Activated naive CD4-positive, alpha-beta T cell (primary cell): ENCODE measurements at places on chromosomes 6 and 20.
A peak's percentile ranks its signal among the peaks of the same experiment; 100 is the strongest.

- no peak for DNase-seq
Observed at GRCh38 chr6:86723729-86724128, 213.6 kb upstream of the HTR1E start.

DNA sequence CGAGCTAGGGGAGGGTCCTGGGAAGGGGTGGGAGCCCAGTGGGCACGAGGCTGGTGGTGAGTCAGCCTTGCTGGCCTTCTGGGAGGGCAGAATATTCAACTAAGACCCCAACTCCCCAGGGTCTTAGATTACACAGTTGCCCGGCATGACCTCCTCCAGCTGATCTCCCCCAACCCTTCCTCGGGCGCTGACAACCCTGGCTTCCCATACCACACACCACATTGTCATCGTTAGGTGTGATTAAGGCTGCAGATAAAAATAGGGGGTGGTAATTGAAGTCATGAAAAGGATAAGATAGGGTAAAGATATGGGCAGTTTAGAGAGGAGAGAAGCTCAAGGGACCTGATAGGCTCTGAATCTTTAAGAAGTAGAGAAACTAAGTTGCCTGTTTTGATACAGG lies 10.5 kb downstream of the CDC40 start:
- DNase-seq = no peak

- DNase-seq = no peak
Observed at GRCh38 chr20:51275826-51276225, 252.9 kb upstream of the KCNG1 start.

DNA sequence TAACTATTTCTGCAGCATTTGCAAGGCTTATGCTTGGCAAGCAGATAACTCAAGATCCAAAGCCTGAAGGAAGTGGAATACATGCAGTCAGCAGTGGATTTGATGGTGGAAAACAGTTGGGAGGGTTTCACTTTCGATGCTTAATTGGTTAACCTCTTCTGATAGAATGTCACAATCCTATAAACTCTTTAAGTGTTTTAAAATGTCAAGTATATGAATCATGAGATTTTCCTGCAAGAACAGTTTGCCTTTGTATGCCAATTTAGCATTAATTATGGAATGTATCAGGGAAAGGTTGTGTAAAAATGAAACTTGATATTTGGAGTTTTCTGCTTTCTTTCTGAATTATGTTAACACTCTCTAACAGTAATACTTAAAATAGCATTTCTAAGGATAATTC lies 36.6 kb downstream of the NKX2-4 start:
- no peak for DNase-seq

DNA sequence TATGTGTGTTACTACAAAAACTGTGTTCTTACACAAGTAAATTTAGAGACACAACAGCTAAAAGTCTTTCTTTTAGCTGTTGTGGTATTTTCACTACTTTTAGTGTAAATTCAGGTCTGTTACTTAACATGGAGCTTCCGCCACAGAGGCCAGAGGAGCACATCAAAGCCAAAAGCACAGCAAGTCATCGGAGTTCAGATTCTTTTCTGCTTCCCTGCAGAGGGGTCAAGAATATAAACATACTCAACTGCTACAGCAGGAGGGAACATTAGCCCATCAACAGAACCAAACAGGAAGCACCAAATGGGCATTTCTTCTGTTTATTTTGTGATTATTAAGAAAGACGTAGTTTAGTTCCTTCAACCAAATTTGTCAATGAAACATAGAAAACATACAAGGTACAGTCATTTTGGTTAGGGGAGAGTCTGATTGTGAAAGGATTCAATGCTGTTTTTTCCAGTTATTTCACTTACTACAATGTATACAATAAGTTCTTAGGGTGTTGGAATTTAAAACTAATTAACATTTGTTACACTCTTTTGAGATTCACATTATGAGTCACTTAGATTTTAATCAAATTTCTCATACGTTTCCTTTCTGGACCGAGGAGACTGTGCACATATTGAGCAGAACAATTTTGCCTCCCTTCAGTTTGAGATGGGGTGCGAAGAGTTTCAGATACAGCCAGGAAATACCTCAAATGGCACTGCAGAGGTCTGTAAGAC lies 42.8 kb upstream of the DSE start:
- no peak for DNase-seq

- no peak for DNase-seq
Observed at GRCh38 chr20:3340443-3340842, 67.0 kb downstream of the DNAAF9 start.

DNA sequence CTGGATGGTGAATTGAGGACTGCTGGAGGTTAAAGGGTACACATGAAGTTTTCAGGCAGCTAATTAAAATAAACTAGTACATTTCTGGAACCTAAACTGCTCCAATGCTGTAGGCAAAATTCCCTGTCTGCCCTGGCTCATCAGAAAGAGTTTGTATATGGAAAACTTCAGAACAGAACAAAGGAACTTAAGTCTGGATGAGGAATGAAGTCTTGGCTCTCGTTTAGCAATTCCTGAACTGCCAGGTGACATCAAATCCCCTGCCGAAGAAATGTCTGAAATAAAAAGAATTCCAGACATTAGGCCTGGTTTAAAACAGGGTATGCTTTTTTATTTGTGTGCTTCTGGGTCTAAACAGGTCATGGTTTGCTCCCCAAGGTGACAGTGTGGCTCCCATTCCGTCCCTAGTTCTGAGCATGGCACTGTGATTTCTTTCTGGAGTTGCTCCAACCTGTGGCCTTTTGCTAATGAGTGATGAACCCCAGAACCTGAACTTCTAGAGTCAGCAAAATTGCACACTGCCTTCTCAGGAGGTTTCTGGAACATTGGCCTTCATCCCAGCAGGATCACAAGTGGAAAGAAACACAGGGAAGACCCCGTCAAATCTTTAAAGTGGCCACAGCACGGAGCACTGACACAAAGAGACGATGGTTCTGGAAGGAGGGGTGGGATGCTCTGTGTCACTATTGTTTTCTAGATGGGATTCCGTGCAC lies 129.4 kb upstream of the NAA20 start:
- no peak for DNase-seq

DNA sequence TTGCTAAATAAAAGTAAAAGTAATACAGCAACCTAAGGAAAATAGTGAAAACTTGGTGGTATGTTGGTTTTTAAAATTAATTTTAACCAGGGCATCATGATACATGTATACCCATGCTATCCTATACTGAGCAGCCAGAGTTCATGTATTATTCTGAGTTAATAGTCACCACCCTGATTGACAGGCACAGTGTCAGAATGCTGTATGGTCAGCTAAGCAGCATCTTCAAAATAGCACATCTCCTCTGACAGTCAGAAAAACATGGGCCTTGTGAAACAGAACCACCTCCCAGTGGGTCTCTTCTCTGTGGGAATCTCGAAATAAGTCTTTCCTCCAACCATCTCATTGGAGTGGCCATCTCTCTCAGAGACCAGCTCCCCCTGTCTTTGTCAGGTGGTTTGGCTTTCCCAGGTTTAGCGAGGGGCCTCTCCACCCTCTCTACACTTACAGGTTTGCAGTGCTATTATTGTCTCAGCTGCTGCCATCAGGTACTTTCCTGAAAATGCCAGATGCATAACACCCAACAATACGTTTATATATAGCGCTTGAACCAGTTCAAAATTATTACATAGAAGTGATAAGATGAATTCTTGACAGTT lies 47.1 kb upstream of the RNF8 start:
- DNase-seq = no peak

DNA sequence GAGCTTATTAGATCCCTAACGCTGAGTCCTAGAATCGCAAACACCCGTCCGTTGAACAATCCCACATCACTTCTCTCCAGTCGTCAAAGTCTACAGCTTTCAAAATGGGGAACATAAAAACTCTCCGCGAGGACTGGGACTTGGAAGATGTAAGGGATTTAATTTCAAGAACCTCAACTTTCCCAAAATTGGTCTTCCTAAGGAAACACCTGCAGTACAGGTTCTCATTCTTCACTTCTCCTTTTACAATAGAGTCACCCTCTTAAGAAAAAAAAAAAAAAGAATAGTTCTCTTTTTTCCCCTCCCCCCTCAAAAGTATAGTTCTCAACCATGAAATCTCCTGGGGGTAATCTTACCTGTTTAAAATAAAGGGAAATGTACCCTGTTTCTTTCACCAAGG lies 6.6 kb upstream of the ZBTB22 start:
- no peak for DNase-seq

DNA sequence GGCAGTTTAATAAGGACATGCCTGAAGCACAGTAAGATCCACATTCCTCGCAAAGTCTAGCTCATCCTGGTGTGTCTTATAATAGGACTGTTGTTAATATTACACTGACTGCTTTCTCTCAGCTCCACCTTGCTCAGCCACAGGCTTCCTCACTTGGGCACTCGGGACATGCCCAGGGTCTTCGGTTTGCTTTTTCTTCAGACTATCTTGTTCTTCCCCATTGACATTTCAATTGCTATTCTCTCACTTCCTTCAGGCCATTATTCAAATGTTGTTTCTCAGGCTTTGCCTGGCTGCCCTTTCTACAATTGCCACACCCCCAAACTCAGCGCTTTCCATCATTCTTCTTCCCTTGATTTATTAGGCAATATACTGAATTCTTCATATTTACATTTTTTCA lies 274.8 kb upstream of the RGS17 start:
- DNase-seq = no peak

DNA sequence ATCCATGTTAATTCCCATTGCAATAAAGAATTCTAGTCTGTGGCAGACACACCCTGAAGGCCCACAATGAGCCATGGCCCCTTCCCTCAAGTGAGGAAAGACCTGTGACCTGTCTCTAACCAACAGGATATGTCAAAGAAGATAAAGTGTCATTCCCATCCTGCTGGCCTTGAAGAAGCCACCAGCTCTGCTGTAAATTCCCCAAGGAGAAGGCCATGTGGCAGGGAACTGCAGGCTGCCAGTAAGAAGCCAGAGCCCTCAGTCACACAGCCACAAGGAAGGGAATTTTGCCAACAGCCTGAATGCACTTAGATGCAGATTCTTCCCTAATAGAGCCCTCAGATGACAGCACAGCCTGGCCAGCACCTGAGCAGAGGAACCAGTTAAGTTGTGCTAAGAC lies 24.8 kb downstream of the VIP start:
- DNase-seq = no peak

DNA sequence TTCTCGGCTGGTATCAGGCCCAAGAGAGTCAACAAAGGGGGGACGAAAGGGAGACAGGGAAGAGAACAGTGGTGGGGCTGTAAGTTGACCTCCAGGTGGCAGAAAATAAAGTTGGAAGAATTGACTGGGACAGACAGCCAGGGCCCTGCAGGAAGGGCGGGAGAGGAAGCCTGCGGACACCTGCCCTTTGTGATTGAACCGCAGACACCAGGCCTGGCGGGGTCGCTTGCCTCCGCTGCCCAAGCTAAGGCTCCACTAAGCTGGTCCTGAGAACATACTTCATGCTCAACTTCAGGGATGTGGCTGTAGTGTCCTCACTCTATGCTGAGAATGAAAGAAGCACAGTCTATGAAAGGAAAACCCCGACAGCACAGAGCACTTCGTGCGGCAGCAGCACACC lies 53.8 kb downstream of the RPP40 start:
- no peak for DNase-seq

- no peak for DNase-seq
Observed at GRCh38 chr6:48979085-48979484, 484.0 kb downstream of the MMUT start.

DNA sequence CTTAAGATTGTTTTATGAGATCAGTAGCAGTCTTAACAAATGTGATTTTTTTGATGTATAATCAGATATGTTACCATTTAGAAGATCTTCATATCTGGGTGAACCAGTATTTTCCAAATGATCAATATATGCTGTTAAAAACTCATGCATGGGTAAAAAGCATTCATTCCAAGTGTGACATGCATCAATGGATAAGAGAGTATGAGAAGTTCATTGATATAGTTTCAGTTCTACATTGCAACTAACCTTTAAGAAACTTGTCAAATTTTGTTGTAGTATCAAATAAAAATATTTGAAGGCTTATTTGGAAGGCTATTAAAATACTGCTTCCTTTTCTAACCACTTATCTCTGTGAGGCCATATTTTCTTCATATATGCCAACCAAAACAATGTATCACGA lies 117.7 kb downstream of the FIG4 start:
- no peak for DNase-seq

- no peak for DNase-seq
Observed at GRCh38 chr6:124371974-124372475, 568.4 kb downstream of the NKAIN2 start.

GRCh38 chr6:138971601-138972000 lies 16.5 kb downstream of the REPS1 start:
- no peak for DNase-seq

DNA sequence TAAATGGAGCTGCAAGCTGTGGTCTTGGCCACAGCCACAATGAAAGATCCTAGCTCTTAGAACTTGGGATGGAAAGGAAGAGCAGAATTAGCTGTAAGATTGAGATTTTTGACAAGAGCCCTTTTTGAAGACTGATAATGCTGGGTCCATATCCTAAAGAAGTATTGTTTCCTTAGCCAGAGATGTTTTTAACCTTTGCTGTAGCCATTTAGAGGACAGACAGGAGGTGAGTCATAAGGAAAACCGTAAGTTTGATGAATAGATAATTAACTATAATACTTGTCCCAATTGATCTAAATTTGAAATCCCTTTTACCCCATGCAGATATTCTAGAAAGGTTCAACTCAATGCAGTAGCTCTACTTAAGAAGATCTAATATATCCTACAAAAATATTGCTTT lies 213.7 kb downstream of the HTR1B start:
- DNase-seq = no peak

- DNase-seq = no peak
Observed at GRCh38 chr20:57968120-57968519, 258.3 kb upstream of the PMEPA1 start.

- DNase-seq = no peak
Observed at GRCh38 chr6:146056506-146056905, 27.6 kb downstream of the GRM1 start.

- DNase-seq = peak; percentile 8
Observed at GRCh38 chr20:34874094-34874654, 1.5 kb upstream of the GGT7 start.

DNA sequence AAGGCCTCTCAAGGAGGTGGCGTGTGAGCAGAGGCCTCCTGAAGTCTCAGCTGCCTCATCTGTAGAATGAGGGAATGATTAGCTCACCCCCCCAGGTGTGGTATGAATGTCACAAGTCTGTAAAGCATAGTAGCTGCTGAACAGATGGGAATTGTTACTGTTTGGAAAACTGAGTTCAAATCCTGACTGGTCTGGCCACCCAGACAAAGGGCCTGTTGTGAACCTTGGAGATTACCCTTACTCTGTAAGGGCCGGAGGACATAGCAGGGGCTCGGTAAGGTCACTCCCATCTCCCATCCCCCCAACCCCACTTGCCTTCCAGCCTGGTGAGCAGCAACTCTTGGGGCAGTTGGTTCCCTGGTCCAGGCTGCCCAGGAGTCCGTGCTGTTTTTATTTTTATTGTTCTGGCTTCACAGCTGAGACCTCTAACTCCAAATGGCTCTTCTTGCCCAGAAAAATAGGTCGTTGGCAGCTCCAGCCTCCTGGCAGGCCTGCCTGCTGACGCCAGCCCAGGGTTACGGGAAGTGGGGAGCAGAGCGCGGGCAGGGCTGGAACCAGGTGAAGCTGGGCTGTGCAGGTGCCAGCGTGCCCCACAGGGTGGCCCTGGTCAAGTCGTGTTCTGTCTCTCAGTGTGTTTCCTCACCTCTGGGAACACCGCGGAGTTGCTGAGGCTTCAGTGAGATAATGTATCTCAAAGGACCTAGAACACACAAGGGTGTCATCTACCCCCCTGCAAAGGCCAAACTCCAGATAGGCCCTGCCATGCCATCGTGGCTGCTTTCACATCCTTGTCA lies 4.5 kb upstream of the SIRPA start:
- DNase-seq = no peak
